Effector CD8-positive, alpha-beta T cell (primary cell): ENCODE measurements at places on chromosomes 12 and 14.

DNA sequence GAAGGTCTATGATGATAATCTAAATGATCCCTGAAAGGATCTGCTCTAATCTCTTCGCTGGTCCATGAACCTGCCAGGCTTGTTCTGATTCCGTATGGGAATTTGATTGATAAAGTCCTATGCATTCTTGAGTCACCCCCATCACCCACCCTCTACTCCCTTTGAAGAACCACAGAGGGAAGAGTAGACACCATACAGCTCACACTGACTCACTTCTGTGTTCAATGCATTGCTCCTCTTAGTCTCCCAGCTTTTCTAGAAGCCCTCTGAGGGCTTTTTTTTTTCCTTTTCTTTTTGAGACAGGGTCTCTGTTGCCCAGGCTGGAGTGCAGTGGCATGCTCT lies 18.5 kb upstream of the GPRC5A start:
- no peak for DNase-seq

- DNase-seq = no peak
These were observed 872 bp downstream of the VSX2 start for GRCh38 chr14:74239848-74240793.

- DNase-seq = no peak
These were observed 534.2 kb downstream of the LRFN5 start for GRCh38 chr14:42140831-42141279.

GRCh38 chr12:62621101-62621638 lies 154.5 kb downstream of the MON2 start:
- DNase-seq = no peak

DNA sequence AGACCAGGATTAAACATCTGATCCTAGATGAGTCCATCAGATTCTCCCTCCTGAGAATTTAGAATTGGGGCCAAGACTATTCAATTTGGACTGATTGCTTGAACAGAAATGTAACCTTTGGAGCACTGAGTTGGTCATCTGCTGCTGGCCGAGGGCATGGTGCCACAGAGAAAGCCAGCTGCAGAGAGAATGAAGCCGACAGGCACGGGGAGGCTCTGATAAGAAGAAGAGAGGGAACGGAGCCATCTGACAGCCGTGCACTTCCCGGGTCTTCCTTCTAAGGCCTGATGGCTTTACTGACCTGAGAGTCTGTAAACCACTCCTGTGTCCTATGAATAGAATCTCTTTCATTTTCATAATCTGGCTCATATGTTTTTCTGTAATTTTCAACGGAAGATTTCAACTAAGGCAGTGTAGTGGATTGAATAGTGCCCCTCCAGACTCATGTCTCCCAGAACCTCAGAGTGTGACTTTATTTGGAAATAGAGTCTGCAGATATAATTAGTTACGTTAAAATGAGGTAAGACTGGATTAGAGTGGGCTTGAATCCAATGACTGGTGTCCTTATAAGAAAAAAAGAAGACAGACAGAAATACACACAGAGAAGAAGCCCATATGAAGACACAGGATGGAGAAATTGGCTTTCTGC lies 39.1 kb upstream of the FRS2 start:
- no peak for DNase-seq

DNA sequence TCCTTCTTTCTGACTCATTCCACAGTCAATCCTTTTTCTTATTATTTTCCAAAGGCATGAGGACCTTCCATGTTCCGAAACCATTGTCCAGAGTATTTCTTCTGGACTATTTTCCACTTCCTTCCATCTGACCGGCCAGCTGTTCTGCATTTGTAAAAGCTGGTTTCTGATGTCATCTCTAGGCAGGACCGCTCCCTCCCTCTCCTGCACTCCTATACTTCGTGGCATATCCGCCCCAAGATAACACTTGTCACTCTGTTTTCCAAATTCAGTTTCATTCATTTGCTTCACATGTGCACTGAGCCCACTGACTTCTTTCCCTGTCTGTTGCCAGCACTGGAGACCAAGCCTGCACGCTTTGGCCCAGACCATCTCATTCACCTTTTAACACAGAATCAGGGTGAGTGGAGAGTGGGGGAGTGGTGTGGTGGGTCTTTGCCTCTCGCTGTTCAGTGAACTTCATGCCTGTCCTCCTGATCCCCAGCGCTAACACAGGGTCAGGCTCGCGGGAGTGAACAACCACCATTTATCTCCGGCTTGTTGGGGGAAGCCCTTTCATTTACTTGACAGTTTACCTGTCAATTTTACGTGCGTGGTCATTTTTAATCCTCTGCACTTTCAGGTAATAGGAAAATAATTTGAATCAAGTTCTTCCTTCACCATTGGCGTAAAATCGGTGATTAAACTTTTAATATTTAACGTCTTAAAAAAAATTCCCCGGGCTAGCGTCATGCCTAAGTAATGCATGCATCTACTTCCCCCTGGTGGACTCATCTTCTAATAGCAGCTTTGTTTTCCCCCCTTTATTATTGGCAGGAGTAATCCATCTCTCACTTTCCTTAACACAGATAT lies 52.5 kb downstream of the C12orf75 start:
- no peak for DNase-seq

DNA sequence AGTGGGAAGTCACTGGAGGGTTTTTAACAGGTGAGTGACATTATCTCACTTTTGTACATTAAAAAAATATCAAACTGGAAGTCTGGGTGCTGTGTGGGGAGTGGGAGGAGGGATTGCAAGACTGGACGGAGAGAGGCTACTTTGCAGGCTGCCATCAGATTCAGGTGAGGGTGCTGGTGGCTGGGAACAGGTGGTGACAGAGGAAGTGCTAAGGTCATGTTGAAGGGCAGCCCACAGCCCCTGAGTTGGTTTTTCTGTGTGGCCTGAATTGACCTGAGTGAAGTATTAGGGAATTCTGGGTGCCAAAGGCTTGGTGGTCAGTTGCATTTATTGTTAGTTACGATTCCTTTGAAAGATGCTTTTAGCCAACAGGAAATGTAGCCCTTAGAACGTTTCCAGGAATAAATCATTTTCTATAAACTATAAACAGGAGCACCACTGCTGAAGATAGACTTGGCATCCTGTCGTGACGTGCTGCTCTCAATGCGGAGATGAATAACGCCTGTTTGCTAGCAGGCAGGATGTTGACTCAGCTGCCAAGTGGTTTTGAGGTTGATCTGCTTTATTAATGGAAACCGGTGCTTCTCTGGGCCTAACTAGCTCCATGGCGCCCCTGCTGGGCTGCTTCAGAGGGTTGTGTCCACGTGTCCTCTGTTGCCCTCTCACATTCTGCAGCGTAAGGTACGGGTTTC lies 707.5 kb upstream of the TMEM132C start:
- DNase-seq = no peak

DNA sequence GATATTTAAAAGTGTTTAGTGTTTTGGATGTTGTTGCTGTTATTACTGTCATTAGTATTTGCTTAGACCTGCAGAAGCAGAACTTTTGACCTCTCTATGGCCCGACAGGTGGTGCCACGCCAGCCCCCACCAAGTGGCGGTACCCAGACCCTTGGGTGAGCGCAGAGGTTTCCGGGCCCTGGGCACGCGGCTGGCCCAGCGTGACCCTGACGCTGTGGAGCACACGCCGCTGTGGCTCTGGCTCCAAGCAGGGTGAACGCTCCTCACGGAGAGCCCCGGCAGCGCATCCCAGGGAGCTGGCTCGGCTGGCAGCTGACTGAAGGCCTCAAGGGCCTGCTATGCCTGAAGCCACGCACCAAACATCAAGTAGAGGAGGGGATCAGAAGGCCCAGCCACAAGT lies 22.6 kb downstream of the SLC25A47 start:
- DNase-seq = no peak

- no peak for DNase-seq
These were observed 440.4 kb downstream of the ADAMTS20 start for GRCh38 chr12:43111608-43112007.

GRCh38 chr12:112782943-112783342 lies 8.6 kb upstream of the RPH3A start:
- no peak for DNase-seq

GRCh38 chr12:117026343-117026742 lies 72.9 kb downstream of the TESC start:
- DNase-seq = no peak

DNA sequence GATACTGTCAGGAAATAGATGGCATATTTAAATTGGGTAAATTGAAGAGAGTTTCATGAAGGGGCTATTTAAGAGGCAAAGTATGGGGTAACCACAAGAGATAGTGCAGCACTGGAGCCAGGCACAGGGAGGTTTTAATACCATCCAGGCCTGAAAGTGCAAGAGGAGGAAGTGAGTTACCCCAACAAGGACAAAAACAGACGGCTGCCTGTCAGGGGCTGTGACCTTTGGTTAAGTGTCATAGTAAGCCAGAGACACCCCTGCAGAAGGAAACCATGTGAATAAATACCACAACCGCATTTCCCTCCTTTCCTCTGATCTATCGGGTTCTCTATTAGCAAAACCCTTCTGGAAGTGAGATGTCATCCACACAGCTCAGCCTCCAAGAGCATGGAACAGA lies 122.0 kb upstream of the DHRS4 start:
- DNase-seq = no peak

- no peak for DNase-seq
These were observed 7.0 kb downstream of the PPP1R12A start for GRCh38 chr12:79927772-79928474.

GRCh38 chr12:39062266-39062996 lies 157.0 kb upstream of the CPNE8 start:
- no peak for DNase-seq

GRCh38 chr14:45678163-45678562 lies 425.2 kb upstream of the MIS18BP1 start:
- DNase-seq = no peak

DNA sequence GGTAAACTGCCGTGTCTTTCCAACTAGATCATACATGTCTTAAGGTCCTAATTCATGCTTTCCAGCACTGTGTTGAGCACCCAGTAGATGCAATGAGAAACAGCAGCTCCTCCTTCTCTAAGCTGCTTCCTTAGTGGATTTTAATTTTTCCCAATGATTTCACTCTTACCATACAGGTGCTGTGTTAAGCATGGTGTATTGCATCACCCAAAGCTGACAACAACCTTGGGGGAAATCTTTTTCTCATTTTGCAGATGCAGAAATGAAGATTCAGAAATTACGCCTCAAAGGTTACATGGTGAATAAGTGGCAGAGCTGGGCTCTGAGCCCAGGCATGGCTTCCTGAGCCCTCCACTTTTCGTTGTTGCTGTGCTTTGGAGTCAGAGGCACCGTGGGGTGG lies 75.6 kb downstream of the NEDD1 start:
- no peak for DNase-seq

GRCh38 chr12:25960143-25960542 lies 1.7 kb downstream of the RASSF8 start:
- no peak for DNase-seq

DNA sequence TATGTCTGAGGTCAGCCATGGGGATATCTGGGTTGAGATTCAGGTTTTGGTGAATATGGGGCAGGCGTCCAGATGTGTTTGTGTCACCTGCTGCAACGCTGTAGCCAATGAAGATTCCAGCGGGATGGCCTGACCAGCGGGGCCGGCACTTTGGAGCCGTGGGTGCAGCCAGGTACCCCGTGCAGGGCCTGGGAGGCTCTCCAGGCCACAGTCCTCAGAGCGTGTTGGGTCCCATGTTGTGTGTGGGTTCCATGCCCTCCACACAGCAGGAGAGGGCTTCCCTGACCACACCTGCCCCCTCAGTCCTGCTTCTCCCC lies 2.8 kb upstream of the TEX22 start:
- DNase-seq = no peak

DNA sequence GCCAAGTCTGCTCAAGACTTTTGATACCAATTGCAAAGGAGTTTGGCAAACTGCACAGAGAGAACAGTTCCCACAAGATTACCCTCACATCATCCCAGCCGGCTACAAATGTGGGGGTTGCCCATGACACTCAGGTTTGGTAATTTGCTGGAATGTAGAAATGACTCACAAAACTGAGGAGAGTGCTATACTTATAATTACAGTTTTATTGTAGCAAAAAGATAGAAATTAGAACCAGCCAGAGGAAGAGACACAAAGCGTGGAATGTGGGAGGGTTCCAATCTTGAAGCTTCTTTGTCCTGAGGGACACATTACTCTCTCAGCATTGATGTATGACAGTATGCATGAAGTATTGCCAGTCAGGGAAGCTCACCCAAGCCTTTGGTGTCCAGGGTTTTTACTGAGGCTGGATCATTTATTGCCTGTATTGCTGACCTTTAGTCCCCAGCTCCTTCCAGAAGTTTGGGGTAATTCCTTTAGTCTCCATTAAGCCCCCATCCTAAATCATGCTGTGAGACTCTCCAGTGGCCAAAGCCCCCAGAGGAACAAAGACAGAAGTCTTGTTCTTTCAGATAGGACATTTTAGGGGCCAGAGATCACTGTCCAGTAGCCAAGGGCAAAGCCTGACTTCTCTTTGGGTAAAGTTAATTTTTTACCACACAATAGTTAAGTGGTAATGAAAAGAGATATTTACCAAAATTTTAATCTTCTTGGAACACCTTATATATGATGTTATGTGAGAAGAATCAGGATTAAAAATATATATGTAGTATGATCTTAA lies 9.9 kb downstream of the TBK1 start:
- DNase-seq = no peak

DNA sequence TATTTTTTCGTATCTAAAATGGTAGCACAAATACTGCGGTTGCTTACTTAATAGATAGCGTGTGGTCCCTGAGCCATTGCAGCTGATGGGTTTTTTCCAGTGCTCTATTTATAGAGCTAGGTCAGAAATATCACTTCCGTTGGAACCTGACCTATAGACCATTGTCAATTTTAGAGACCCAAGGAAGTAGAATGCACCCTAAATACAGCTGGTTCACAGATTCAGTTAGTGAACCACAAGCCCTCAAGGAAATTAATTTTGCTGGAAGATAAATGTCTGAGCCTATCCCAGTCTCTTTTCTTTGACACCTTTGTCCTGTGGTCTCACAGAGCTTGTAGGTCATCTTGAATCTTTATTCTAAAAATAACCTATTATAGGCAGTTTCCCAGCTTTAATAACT lies 391.0 kb downstream of the ZFP36L1 start:
- DNase-seq = no peak

- DNase-seq = no peak
These were observed 55.2 kb downstream of the SEL1L start for GRCh38 chr14:81478446-81478845.

GRCh38 chr14:53621433-53621832 lies 335.2 kb downstream of the BMP4 start:
- DNase-seq = no peak

DNA sequence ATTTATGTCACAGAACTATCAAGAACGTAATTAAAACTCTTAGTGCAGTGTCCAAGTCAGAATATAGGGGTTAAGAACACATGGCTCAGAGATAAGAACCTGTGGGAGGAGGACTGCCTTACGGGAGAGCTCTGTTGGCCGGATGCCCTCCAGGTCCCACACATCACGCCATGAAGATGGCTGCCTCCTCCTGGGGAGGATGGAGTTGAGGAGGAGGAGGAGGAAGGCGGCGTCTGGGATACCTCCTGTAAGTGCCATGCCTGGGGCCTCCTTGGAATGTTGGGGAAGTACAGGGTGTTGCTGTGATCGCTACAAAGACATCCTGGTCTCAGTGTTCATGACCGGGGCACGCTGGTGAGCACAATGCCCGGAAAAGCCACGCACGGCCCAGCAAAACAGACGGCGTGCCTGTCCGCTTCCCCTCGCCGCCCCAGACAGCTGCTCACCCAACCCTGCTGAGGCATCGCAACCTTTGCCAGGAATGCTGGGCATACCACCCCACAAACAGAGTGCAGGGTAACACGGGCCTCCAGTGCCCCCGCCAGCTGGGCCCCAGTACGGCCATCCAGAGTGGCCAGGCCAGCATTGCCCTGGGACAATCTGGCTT lies 28.7 kb upstream of the CD9 start:
- no peak for DNase-seq
